ENCODE measurements at places on chromosomes 6 and 20.

DNA sequence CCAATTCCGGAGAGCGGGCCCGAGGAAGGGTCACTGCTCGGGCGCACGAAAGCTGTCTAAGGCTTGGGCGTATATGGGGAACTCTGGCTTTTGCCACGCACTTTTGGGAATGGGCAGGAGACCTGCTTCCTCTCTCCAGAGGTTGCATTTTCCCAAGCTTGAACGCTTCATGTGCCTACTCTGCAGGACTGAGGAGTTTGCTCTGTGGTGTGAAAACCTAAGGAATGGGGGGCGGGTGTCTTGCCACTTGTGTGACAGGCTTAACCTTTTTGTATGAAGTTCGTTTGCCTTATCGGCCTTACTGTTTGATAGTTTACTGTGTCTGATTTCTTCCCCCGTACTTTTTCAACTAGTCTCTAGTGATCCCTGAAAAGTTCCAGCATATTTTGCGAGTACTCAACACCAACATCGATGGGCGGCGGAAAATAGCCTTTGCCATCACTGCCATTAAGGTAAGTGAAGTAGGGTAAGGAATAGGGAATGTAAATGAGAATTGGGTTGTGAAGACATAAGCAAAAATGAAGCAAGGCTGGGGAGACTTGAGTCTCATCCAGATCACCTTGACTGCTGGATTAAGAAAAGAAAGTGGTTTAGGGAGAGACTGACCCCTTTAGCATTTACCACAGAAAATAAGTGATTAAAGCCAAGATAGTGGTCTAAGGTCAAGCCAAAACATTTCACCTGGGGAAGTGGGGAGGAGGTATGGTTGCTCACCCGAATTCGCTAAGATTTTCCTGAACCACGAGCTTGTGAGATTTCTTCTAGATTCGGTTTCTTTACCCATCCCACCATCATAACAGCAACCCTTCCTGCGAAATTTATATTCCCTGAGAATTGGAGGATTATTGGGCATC is 627 bp downstream of the RPS18 start:
- no peak for DNase-seq

GRCh38 chr6:113594726-113595125 is 262.4 kb upstream of the MARCKS start:
- DNase-seq: no peak

DNA sequence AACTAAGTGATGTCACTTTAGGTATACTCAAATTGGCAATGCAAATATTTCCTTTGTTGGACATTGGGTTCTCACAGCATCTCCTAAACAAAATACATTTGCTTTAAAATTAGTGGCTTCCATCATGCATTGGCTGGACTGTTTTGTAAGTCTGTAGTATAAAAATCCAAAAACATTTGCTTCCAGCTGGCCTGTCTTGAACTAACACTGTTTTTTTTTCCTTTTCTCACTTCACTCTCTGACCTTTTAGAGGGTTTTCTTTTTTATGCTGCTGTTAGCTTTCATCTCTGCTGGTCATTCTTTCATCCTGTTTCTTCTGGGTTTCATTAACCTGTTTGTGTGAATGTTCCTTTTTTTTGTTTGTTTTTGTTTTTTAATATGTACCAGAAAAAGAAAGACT is 121.7 kb upstream of the MLIP start:
- DNase-seq: no peak

GRCh38 chr6:139271056-139271455 is 20.7 kb downstream of the TXLNB start:
- DNase-seq: no peak

DNA sequence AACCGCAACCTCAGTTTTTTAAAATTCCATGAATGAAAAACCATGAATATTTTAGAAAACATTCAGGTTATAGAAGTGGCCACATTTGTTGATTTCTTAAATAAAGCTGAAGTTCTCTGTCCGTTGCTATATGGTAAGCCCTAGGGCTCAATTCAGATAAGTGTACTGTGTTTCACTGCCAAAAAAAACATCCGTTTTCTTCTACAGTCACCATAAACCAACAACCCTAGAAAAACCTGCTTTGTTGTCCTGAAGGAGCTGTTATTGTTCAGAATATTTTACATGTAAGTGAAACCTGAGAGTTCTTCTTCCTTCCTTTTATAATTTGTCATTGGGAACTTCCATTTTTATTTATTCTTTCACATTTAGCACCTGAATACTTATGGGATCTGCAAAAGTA is 274.1 kb downstream of the TFAP2A start:
- no peak for DNase-seq

GRCh38 chr20:40931410-40932044 is 97.1 kb upstream of the TOP1 start:
- DNase-seq: no peak

- peak; percentile 46 for DNase-seq
Observed at GRCh38 chr6:6678185-6678671, 89.7 kb downstream of the LY86 start.

DNA sequence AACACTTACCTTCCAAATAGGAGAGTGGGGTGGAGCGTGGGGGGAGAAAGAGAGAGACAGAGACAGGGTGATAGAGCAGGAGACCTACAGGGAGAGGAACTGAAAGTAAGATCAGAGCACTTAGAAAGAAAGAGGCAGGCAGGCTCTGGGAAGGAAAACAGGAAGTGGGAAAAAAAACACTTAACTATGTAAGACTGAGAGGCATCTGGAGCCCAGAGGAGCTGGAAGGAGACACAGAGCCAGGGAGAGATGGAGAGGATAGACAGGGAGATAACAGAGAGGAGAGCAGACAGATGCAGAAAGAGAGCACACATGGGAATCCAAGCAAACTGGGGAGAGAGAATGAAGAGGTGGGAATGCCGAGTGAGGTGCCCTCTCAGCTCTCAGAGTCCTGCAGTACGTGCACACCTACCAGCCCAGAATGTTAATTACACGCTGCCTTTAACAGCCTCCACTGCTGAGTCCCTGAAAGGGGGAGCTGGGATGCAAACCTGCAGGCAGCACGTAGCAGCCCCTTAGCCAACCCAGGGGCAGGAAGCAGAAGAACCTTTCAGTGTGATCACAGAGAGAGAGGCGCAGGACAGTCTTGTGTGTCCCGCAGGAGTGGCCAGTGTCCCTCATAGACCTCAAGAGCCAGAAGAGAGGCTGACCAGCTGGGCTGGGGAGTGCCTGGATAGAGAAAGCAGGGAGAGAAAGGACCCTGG is 132.7 kb upstream of the LRFN2 start:
- peak; percentile 64 for DNase-seq

DNA sequence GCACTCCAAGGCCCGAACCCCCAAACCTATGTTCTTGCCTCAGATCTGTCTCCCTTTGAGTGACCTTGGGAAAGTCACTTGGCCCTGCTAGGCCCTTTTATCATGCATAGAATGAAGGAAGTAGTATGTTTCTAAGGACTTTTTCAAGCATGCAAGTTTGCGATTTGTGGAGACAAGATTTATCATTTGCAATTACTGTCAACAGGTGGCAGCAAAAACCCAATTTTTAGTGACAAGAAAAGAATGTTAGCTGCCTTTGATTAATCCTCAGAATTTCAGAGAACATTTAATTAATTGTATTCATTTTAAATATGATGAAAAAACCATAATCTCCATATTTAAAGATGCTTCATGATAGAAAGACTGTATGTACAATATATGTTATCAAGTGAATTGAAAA is 28.3 kb upstream of the PREP start:
- peak; percentile 34 for DNase-seq

- DNase-seq: peak; percentile 69
Observed at GRCh38 chr6:90393232-90393884, 96.7 kb upstream of the BACH2 start.

- DNase-seq: no peak
Observed at GRCh38 chr6:3739311-3739897, 12.1 kb downstream of the PXDC1 start.

DNA sequence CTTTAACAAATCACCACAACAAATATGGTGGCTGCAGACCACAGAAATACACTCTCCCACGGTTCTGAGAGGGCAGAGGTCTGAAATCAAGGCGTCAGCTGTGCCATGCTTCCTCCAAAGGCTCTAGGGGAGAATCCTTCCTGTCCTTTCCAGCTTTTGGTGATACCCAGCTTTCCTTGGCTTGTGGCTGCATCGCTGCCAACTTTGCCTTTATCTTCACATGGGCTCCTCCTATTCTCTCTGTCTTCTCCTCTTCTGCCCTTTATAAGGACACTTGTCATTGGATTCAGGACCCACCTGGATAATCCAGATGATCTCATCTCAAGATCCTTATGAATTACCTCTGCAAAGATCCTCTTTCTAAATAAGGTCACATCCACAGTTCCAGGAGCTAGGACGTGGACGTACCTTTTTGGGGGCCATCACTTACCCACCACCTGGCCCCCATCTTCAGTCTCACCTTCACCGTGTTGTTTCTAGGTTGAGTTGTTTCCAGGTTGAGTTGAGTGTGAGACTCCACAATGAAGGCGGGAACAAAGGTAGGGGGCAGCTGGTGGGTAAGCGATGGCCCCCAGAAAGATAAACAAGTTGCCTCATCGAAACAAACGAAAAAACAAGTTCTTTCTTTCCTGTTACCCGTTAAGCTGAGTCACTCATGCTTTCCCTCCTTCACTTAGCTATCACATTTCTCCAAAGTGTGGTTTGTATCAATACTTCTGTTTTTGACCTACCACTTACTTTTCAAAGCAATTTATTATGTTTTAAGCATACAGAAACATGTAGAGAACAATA is 68.9 kb upstream of the SLC22A16 start:
- DNase-seq: no peak

DNA sequence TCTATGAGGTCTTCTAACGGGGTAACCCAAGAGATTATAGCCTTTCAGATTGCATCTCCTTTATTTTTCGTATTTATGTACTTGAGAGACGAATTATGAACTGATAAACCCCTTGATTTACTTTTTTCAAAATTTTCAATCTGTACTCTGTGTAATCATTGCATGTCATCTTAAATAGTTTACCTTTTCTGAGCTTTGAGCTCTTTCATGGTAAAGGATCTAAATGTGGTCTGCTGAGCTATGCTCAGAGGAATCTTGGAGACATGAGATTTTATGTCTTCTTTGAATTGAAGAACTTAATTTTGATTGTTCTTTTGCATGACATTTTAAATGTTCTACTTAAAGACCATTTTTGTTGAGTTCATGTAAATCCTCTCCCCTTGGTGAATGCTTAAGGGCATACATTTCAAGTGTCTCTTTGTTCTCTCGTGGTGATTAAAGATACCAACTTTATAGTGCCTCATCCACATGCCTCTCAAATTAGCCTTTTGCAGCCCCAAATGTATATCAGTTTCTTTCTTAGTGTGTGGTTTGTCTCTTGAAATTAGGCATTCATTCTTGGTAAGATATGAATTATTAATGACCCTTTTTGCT is 116.3 kb upstream of the SCGN start:
- no peak for DNase-seq

DNA sequence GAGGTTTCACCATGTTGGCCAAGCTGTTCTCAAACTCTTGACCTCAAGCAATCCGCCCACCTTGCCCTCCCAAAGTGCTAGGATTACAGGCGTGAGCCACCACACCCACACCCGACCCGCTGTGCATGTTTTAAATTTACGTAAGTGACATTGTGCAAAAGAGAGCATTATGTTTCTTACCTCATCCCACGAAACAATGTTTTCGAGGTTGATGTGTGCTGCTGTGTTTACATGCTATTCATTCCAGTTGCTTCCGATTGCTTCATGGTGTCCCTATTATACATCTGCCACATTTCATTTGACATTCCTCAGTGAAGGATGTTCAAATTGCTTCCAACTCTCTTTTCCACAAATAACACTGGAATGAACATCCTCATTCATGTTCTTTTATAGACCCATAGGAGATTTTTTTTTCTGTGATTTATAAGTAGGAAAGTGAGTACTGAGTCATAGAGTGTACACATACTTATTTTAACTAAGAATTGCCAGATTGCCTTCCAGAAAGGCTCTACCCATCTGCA is 403.9 kb upstream of the JARID2 start:
- DNase-seq: peak; percentile 80

- peak; percentile 8 for DNase-seq
Observed at GRCh38 chr20:6533351-6533750, 234.1 kb upstream of the BMP2 start.

GRCh38 chr6:138349891-138350290 is 27.8 kb upstream of the SMIM28 start:
- DNase-seq: peak; percentile 50

DNA sequence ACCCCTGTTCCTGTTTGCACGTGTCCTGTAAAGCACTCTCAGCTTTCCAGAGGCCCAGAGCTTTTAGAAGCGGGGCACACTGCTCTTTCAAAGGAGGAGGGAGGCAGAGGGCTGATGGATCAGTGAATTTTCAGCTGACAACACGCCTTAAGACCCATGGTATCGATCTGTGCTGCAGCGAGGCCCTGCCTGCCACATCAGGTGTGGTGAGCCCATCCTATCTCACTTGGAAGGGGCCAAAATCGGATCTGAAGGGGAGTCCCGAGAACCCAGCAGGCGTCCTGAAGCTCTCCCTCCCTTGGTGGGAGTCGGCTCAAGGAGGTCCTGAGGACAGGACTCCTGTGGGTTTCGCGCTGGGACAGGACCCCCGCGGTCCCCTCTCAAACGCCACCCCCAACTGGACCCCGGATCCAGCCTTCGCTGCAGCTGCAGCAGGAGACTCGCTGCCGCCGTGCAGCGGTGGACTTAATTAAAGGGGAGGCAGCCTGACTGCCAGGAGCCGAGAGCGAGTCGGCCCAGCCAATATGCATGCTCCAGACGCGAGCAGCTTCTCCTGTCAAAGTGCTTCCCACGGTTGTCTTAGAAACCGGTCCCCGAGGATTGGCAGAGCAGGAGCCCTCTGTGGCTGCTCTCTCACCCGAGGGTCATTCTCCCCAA is 580.0 kb upstream of the ZNF337 start:
- peak; percentile 53 for DNase-seq

GRCh38 chr20:52034581-52034980 is 157.0 kb downstream of the ZFP64 start:
- no peak for DNase-seq

- no peak for DNase-seq
Observed at GRCh38 chr6:7580537-7580926, 9.5 kb upstream of the SNRNP48 start.

GRCh38 chr6:37607944-37608343 is 89.7 kb downstream of the MDGA1 start:
- DNase-seq: peak; percentile 40

GRCh38 chr6:136210398-136211165 is 39.5 kb downstream of the MTFR2 start:
- no peak for DNase-seq

- peak; percentile 56 for DNase-seq
Observed at GRCh38 chr6:36616893-36617521, 22.8 kb downstream of the SRSF3 start.

DNA sequence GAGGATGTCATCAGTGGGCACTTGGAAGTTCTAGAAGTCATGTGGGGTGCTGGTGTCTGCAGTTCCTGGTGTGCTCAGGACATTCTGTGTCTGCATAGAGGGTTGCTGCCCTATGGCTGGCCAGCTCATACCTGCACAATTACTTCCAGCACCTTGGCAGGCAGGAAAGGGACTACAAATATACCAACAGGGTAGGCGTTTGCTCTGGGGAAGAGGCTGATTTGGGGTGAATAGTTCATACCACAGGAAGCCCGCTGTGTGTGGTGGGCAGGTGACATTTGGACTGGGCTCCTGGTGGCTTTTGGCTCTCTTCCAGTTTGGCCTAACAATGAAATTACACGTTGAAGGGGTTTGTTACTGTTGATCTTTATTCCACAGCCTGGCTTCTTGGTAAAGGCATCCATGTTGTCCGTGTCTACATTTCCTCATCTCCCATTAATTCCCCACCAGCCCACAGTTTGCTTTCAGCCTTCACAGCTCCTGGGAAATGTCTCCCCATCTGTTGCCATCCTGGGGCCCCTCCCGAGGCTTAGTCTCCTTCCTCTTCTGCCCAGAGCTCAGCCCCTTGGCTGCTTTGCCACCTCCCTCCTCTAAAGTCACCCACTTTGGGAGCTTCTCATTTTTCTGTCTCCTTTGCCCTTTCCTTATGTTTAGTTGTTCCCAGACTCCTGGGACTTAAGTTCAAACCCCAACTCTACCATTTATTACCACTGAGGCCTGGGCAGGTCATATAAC is 88.1 kb downstream of the RSPH3 start:
- no peak for DNase-seq

All from AG20443 (cell line).